ENCODE measurements at places on chromosomes 3 and 15. TPM values are rescaled to one million over a fixed set of nuclear protein-coding genes. Genes with fewer than 3 reads are reported as not detected.

The TF gene
- 0.52 TPM for total RNA-seq

The SLC12A1 gene
- not detected for total RNA-seq

The ST8SIA2 gene
- total RNA-seq = not detected

The SEMA3G gene
- total RNA-seq = not detected

The DCLK3 gene
- not detected for total RNA-seq

The EPHA3 gene
- total RNA-seq = not detected

The CKMT1A gene
- total RNA-seq = 0.35 TPM

The SNX1 gene
- 84.2 TPM for total RNA-seq

The SOX14 gene
- not detected for total RNA-seq

The CYP11A1 gene
- not detected for total RNA-seq

The TRPM1 gene
- total RNA-seq = not detected

The UROC1 gene
- not detected for total RNA-seq

The GCSAM gene
- 14.5 TPM for total RNA-seq

The SLCO3A1 gene
- total RNA-seq = 3.3 TPM
